ENCODE measurements at places on chromosomes 11 and 22.

GRCh38 chr11:36069576-36070212 lies 125.8 kb downstream of the LDLRAD3 start:
- no peak for DNase-seq

DNA sequence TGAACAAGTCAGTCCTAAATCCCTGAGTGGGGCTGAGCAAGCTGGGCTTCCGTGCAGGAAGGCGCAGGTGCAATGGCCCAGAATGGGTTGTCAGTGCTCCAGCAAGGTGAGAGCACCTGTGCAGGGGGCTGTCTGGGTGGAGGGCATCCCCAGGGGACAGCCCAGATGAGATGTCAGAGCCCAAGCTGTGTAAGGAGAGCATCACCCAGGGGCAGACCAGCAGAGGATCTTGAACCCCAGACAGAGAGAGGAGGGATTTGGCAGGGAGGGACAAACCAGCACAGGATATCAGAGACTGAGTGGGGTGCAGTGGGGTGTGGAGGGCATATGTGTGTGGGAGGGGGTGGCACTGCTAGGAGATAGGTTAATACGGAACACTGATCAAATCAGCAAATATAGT lies 114.9 kb upstream of the TMEM45B start:
- no peak for DNase-seq

DNA sequence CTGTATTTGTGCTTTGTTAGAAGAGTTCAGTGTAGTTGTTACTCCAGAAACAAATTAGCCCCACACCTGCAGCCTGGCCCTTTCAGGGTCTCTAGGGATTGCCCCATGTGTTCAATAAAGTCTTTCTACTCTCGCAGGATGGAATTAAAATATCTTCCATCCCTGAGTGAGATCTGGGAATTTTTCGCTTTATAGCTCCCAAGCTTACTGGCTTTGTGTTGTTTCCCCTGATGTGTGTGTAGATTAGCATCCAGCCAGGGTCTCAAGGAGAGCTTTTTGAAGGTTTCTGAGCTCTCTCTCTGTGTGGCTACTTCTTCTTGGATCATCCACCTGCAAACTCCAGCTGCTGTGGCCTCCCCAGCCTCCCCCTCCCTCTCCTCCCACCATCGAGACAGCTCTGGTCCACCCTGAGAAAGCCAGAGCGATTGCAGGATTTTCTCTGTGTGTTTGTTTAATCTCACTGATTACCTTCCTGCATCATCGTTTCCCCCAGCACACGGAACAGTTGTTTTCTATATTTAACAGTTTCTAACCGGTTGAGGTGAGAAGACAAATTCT lies 553.5 kb downstream of the TBC1D22A start:
- DNase-seq: no peak

GRCh38 chr22:30806391-30806861 lies 111.8 kb downstream of the OSBP2 start:
- DNase-seq: peak; percentile 77

GRCh38 chr22:27997538-27997937 lies 78.5 kb upstream of the PITPNB start:
- DNase-seq: no peak

DNA sequence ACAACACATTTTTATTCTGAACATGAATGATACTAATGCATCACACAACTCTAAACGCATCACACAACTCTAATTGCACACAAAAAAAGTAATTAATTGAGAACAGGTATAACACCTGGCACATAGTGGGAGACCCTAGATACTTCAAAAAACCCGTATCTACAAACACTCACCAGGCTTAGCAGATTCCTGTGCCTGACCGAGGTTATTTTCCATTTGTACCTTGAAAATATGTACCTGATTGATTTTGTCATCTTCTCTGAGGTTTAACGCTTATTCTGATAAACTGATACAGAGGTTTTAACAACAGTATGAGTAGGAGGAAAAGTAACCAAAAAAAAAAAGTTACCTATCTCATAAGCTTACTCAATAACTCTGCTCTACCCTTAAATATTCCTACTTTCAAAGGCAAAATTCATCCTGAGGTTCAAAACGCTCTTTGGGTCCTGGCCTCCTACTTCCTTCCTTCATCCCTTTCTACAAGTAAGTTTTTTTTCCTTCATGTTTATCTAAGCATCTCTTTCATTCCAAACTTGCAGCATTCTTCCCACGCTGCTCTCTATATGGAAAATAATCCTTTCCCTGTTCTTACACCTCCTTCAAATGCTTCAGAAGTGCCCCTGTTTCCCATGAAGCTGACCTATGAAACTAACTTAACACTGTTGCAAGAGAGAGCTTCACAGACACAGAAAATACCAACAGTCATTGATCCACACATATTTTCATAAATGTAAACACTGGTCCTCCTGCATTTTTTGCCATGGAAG lies 73.3 kb downstream of the ETS1 start:
- DNase-seq: no peak

GRCh38 chr11:104183593-104183992 lies 19.6 kb upstream of the PDGFD start:
- no peak for DNase-seq

GRCh38 chr11:62544581-62545436 lies 1.8 kb downstream of the AHNAK start:
- DNase-seq: peak; percentile 30

DNA sequence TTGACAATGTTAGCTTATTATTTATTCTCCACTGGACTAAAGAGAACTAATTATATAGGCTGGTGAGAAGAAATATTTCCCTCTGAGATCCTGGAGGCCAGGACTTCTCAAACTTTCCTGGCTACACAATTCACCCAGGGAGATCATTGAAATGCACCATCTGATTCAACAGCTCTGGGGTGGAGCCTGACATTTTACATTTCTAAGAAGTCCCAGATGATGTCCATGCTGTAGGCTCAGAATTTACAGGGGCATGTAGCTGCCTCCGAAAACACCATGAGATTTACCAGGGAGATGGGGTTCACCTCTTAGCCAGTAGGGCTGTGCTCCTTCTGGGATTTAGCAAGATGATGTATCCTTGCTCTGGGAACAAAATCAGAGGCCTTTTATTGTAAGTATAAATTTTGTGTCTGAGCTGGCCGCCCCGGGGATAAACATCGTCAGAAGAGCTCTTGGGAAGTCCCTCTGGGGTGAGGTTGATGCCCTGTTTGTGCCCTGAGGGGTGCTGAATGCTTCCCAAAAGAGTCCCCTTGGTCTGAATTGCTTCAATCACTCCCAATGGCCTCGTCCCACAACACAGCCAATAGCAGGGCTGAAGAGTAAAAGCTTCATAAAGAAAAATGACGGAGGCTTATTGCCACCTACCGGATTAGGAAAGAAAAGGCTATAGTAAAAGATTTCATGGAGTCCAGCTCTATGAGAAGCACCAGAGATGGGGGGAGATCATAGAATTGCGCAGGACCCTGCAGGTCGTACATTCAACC lies 33.4 kb upstream of the API5 start:
- peak; percentile 32 for DNase-seq

- no peak for DNase-seq
These were observed 1.9 kb upstream of the ZBTB16 start for GRCh38 chr11:114057605-114058004.

GRCh38 chr11:9527481-9528135 lies 45.9 kb upstream of the WEE1 start:
- peak; percentile 67 for DNase-seq

DNA sequence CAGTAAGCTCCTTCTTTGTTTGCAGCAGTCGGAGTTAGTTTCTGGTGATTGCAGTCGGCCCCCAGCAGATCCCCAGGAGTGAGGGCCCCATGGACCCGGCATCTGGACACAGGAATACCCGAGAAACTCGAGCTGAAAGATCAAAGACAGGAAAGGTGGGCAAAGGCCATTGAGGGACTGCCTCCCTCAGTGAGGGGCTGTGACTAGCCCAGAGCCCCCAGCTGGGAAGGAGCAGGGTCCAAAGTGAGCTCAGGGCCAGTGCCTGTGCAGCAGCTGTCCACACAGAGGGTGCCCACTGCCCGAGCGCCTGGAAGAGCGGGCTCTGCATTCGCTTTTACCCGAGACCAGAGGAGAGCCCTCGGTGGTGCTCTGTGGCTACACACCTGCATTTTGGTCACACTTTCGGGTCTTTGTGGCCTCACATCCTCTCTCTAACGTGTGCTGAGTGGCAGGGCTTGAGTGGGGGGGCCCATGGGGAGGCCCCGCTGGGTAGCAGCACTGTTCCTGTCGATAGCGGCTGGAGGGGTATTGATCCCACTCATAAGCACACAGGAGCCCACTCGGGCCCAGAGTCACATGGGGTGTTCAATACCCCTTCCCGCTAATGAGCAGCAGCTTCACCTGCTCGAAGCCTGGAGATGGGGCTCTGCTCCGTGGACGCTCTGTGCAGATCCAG lies 532.9 kb downstream of the TBC1D22A start:
- DNase-seq: no peak

- DNase-seq: no peak
These were observed 662.6 kb downstream of the METTL15 start for GRCh38 chr11:28770806-28771205.

DNA sequence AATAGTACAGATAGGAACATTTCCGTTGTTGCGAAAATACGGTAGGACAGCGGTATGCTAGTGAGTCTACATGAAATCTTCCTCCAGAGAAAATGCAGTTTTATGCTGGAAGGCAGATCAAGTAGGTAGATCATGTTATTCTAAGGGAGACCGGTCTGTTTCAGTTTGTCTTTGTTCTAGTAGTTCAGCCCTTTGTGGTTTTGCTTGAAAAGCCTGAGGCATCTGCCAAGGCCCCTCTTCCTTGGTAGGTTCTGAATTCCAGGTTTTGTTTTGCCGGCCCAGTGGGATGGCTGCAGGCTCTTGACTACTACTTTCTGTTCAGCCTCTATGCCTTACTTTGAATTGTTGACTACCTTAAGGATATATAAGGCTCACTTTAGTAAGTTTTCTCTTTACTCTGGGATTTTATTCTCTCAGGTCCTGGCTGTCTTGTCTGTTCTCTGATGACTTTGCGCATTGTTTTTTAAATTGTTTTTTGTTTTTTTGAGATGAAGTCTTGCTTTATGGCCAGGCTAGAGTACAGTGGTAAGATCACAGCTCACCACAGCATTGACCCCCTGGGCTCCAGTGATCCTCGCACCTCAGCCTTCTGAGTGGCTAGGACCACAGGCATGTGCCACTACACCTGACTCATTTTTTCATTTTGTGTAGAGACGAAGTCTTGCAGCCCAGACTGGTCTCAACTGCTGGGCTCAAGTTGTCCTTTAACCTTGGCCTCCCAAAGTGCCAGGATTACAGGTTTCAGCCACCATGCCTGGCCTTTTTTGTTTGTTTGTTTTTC lies 53.7 kb downstream of the HIPK3 start:
- DNase-seq: no peak

- peak; percentile 66 for DNase-seq
These were observed 1.1 kb downstream of the CFL1 start for GRCh38 chr11:65856689-65857499.

All from HCEC 1CT (cell line).